Activated CD4-positive, alpha-beta T cell treated with anti-CD3 and anti-CD28 coated beads, Interleukin-2, amount 50 U/mL, for 4 hours (primary cell): ENCODE measurements at places on chromosomes 4 and X.
A peak's percentile ranks its signal among the peaks of the same experiment; 100 is the strongest.

- DNase-seq, result no peak
These were observed 219.2 kb downstream of the ARAP2 start for GRCh38 chr4:36024901-36025660.

GRCh38 chr4:3075652-3075981 is 1.1 kb downstream of the HTT start:
- no peak for DNase-seq

GRCh38 chr4:162111078-162111477 is 52.7 kb downstream of the FSTL5 start:
- no peak for DNase-seq

DNA sequence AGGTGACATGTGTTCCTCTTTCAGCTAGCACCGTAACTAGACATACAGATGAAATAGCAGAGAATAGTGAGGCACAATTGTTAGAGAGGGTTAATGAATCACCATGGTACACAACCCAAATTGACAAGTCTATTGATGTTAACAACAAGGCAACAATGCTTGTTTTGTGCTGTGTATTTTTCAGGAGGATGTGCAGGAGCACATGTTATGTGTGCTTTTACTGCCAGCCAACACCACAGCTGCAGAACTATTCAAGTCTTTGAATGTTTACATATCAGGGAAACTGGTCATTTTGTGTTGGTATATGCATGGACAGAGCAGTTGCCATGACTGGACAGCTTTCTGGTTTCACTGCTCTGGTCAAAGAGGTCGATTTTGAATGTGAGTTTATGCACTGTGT is 32.8 kb downstream of the STBD1 start:
- DNase-seq, result no peak

DNA sequence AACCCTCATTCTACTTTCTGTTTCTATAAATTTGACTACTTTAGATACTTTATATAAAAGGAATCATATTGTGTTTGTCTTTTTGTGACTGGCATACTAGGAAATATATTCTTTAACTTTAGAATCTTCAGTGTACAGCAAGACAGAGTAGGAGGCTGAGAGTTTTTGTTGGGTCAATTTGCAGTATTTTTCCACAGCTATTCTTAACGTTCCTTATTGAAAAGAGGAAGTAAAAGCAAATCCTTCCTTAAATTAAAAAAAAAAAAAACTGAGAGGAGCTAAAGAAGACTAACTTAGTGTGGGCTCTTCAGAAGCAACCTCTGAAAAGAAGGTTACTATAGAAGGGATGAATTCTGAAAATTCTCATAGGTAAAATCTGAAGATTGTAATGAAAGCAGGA is 1194.6 kb downstream of the ADGRL3 start:
- DNase-seq, result no peak

DNA sequence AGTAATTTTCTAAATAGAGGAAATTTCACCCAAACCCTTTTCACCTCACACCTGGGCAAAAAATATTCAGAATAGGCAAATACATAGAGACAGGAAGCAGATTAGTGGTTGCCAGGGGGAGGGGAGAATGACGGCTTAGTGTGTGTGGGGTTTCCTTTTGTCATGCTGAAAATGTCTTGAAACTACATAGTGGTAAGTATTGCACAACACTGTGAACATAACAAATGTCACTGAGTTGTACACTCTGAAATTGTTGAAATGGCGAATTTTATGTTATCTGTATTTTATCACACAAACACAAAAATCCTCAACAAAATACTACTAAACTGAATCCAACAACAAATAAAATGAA is 60.7 kb upstream of the PLAC1 start:
- DNase-seq, result no peak

- peak; percentile 27 for DNase-seq
These were observed 86.4 kb downstream of the CBR4 start for GRCh38 chr4:168923526-168924194.

- DNase-seq, result no peak
These were observed 33.3 kb upstream of the GALNT7 start for GRCh38 chr4:173135241-173135847.

DNA sequence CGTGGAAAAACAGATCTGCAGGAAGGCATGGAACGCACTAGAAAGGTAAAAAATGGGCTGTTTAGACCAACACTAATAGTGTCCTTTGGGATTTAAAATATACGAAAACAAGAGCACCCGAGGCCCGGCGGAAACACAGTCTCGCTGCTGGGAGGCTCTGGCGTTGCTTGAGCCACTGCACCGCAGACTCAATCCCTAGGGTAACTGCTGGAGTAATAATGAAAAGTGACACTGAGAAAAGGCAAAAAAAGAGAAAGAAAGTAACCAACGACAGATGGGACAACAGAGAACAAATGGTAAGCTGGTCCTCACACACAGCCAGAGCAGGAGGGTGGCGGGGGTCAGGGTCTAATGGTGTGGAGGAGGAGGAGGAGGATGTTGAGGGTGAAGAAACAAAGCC is 15.4 kb downstream of the IRAK1 start:
- no peak for DNase-seq

- no peak for DNase-seq
These were observed 1.9 kb downstream of the GPC4 start for GRCh38 chrX:133413218-133413925.

DNA sequence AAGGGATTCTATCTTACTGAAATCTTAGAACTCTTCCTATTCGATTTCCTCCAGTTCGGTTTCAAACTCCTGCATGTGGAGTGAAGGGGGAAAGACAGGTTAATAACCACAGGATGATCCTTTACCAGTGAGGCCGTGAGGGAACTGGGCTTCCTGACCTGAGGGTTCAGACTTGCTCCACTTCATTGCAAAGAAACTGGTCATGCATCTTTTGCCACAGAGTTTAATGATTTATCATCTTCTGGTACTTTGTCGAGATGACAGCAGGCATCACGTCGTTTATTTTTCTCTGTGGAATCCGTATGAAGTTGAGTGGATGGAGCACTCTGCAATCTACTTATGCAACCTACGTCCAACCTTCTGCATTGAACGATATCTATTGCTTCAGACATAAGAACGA is 145.9 kb upstream of the NLGN4X start:
- no peak for DNase-seq

DNA sequence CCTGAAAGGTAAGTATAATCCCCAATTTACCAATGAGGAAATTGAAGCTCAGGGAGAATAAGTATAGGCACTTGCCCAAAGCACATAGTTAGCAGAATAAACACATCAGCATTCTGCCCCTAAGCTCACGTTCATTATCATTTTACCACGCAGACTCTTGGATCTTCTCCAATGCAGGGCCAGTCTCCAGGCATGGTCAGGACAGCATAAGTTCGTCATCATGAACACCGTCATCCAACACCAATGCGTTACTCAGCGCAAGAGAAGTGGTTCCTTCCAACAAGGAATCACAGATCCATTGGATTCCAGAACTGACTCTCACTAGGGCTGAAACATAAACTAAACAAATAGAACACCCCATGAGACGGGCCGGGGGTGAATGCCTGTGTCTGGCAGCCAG is 86.5 kb upstream of the GPM6B start:
- no peak for DNase-seq

DNA sequence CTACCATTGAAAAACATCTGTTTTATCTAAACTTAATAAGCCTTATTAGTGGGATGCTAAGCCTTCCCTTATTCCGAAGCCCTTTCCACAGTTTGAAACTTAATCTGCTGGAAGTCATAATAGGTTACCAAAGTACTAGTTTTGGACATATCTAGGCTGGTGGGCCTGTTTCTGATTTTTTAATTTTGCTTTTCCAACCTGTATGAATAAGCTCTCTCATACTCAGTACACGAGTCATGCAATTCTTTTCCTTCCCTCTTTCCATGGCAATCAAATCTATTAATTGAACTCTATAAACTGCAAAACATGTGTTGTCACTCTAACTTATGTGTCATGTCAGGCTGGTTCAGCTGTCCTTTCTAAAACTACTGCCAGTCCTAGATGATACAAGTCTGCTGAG is 91.0 kb downstream of the AMMECR1 start:
- no peak for DNase-seq
